Stomach (tissue), 19 donors: ENCODE measurements at places on chromosomes 7 and 10. TPM values are rescaled to one million over a fixed set of nuclear protein-coding genes. Genes with fewer than 3 reads are reported as not detected.

- DNase-seq: no peak
Measured at GRCh38 chr10:123458933-123459332, 207.2 kb upstream of the GPR26 start.

DNA sequence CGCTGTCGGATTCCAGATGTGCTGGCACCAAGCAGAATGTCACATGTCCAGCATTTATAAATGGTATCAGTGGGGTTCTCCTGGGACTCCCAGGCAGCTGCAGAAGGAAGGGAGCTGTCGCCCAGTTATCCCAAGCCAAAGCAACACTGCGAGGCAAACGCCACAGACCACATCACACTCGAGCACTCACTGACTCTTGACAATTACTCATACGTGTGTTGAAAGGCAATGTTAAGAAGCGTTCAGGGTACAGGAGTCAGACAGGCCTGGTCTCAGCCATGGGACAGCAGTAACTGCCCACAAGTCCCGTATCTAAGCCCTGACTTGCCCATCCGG is 113.4 kb downstream of the DIP2C start:
- no peak for DNase-seq

DNA sequence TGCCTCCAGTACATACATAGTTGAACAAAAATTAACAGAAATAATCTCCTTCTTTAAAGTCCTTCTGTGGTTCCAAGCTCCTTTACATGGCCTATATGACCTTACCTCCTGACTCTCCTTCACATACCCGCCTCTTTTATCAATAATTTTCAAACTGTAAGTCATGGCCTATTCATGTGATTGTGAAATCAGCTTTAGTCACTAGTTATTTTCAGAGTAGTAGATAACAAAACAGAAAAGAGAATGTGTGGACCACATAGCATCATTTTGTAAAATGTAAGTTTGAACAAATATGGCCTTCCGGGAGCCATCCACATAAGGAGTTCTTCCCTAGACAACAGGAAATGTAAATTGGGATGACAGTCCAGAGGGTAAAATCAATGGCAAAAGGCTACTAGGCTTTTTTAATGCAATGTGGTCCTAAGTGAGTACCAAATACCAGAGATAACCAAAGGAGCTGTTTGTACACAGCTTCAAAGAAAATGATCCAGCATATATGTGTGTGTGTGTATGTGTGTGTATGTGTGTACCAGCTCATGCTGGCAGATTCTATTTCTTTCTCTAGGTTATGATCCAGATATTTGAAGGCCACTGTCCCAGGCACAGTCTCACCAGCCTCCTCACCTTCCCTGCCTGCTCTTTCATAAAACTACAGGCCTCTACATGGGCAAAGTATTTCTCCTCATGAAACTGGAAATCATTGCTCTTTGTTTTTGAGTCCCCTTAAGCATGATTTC is 12.3 kb upstream of the FAM133B start:
- no peak for DNase-seq

GRCh38 chr7:65846008-65846570 is 26.8 kb upstream of the VKORC1L1 start:
- DNase-seq: peak; percentile 80

- no peak for DNase-seq
Measured at GRCh38 chr10:7239312-7239985, 171.4 kb downstream of the SFMBT2 start.

- DNase-seq: no peak
Measured at GRCh38 chr7:37709631-37710509, 26.3 kb downstream of the GPR141 start.

GRCh38 chr7:46493196-46493595 is 572.1 kb upstream of the IGFBP3 start:
- DNase-seq: no peak

DNA sequence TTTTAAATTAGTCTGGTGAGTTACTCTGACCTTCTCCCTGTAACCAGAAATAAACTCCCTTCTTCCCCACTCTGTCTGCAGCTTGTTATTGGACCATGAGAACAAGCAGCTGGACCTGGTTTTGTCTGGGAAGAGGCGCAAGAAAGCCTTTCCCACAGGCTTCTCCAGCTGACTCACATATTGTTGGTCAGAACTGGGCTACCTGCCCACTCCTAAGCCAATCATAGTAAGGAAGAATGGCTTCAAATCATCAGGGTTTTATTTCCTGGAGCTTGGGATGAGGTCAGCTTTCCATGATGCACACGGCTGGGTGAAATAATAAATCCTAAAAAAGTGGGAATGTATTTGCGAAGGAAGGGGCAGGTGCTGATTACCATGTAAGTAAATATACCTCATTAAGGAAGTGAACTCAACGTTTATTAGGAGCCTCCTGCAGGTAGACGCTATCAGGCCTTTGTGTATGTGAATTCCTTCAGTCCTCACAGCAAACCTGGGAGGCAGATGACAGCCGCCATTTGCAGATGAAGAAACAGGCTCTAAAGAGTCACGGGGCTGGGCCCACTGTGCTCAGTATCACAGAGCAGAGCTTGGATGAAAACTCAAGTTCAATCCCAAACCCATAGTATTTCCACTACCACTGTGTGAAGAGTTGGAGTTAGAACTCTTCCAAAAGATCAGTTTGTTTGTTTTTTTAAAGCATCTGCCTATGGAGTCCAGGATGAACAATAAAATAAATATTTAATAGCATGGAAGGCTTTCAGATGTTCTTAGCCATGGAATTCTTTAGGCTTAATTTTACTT is 32.8 kb downstream of the IL15RA start:
- DNase-seq: peak; percentile 96

DNA sequence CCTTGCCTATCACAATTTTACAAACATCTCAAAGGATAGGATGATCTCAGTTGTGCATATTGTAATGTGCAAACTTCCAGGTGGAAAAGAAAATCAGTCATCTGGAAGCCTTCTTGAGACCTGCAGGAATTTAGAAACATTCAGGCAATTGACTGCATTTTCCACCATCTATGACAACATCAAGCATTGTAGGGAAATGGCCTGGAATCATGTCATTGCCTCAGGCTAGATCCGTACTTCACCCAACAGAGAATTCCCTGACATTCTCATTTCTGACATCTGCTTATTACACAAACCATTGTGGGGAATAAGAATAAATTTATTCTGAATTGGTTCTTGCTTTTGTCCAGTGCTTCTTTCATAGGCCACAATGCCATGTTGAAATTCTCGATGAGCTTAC is 124.9 kb upstream of the NPVF start:
- DNase-seq: no peak

GRCh38 chr10:30853066-30853465 is 178.6 kb downstream of the ZNF438 start:
- no peak for DNase-seq

- no peak for DNase-seq
Measured at GRCh38 chr7:71626206-71626605, 494.3 kb downstream of the GALNT17 start.

DNA sequence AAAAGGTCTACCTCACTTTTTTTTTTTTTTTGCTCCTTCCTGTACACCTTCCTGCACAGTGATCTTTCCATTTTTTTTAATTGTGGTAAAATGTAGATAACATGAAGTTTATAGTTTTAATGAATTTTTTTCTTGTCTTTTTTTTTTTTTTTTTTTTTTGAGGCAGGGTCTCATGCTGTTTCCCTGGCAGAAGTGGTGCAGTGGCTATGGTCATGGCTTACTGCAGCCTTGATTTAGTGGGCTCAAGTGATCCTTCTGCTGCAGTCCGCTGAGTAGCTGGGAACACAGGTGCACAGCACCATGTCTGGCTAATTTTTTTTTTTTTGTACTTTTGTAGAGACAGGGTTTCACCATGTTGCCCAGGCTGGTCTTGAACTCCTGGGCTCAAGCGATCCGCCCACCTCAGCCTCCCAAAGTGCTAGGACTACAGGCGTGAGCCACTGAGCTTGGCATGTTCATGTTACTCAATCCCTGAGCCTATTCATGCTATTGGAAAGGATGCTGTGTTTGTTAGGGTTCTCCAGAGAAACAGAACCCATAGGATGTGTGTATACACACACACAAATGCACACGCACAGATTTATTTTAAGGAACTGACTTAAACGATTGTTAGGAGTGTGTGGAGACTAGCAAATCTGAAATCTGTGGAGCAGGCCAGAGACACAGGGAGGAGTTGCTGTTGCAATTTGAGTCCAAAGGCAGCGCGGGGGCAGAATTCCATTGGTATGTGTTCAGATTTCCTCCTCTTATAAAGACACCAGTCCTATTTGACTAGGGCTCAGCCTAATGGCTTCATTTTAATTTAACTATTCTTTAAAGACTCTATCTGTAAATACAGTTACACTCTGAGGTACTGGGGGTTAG is 29.1 kb downstream of the GALNT11 start:
- no peak for DNase-seq

DNA sequence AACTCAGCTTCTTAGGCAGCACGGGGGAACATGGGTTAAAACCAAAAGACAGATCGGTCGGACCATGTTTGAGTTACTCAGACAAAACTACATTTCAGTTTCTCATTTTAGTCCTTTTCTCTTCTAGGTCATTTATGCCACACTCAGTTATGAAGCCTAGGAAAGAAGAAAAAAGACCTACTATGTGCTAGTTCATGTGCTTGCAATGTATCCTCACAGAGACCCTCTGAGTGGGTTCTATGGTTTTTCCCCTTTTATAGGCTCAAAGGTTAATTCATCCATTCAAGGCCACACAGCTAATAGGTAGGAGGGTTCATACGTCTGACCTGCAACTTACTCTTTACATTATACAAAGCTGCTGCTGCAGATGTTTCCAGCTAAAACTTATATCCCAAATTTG is 104.7 kb upstream of the ZNF438 start:
- DNase-seq: no peak

DNA sequence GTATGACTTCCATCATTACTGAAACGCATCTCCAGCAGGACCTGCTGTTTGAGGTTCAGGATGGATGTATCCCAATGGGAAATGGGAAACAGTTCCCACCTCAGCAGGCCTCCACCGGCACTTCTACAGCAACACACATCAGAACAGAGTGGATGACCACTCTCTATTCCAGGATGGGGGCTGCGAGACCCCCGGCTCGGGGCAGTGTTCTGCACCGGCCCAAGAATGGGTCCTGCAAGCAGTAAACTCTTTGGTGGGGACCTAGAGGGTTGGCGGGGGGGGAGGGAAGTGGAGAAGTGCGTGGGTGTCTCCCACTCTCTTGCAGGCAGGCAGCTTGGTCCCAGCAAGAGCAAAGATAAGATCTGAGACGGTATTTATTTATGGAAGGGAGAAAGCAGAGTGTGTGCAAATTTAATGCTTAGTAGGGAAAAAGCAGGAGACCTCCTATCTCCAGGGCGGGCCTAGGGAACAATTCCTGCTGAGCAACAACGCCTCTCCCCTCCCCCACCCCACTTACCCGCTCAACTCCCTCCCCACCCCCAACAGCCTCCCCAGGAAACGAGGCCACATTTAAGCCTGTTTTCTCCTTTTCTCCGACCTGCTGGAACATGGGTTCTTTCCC is 4.0 kb downstream of the SFMBT2 start:
- DNase-seq: no peak

GRCh38 chr10:62085404-62085803 is 183.2 kb downstream of the RTKN2 start:
- DNase-seq: no peak

- DNase-seq: no peak
Measured at GRCh38 chr7:123681561-123681960, 25.9 kb downstream of the LMOD2 start.

DNA sequence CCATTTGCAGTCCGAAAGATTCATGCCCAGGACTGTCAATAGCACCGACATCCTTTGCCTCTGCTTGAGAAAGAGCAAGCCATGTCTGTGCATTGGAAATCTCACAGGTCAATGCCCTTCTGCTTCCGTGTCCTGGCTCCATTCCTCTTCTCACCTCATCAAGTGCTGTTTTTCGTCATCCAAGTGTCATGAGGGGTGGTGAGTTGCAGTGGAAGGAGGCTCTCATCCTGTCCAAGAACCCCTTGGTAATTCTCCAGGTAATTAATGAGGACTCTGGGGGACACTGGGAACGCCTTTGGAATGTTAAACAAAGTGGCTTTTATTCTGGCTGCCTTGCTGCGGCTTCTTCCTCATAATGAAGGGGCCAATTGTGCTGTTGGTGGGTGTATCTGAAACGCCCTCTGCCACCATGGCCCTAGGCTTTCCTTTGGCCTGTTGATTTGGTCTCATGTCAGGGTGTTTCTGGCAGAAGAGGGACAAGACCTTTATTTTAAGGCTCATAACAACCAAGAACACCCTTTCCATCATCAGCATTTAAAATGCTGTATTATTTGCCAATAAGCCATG is 57.7 kb downstream of the PPP1R3C start:
- DNase-seq: no peak

- DNase-seq: no peak
Measured at GRCh38 chr7:3043544-3044371, at the start of gene CARD11. TSS of gene CARD11 (minus strand) at chr7:3043867. CDS start at chr7:2958506, 85,361 bp downstream.

DNA sequence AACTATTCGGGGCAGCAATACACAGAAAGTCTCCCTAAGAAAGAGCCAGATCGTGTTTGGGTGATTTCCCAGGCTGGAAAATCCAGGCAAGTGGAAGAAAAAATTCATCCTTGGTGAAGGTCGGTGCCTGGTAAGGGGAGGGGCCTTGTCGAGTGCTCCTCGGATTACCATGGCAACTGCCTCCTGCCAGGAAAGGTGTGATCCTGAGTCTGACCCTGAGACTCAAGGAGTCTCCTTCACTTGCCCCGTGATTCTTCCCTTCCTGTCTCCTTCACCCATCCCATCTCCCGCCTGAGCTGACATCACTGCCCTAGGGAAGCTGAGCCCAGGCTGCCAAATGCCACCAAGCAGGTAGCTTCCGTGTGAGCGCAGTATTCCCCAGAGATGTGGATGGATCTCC is 112.2 kb downstream of the MYL10 start:
- no peak for DNase-seq

DNA sequence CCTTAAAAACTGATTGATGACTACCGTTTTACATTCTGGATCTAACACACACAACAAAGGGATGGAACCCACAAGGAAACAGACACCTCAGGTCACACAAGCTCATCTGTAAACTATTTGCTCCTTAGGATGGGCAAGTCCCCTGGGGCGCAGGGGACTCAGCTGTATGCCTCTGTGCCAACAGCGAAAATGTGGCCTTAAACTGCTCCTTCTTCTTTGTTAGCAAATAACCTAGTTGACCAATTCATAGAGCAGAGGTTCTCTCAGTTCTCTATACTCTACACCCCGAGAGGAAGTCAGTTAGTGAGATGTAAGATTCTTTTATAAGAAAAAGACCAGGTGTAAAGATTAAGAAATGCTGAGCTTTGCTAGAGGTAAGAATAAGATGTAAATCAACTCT is 181.9 kb upstream of the PRSS58 start:
- no peak for DNase-seq

The NPS gene
- total RNA-seq: not detected

The CDNF gene
- not detected for total RNA-seq

The TACC2 gene
- 102 TPM for total RNA-seq

The TRIM56 gene
- total RNA-seq: 41.1 TPM

The PRTFDC1 gene
- total RNA-seq: 1.2 TPM

The CLEC5A gene
- total RNA-seq: not detected

The SFTPA1 gene
- not detected for total RNA-seq

The TAS2R3 gene
- total RNA-seq: 0.58 TPM

The RAB19 gene
- 0.87 TPM for total RNA-seq
